ENCODE measurements at places on chromosomes 16 and 17.

- DNase-seq, result no peak
Measured at GRCh38 chr17:78501241-78502036, 75.8 kb downstream of the DNAH17 start.

GRCh38 chr16:85554889-85555718, 58.0 kb upstream of the GSE1 start:
- DNase-seq, result peak; percentile 76

DNA sequence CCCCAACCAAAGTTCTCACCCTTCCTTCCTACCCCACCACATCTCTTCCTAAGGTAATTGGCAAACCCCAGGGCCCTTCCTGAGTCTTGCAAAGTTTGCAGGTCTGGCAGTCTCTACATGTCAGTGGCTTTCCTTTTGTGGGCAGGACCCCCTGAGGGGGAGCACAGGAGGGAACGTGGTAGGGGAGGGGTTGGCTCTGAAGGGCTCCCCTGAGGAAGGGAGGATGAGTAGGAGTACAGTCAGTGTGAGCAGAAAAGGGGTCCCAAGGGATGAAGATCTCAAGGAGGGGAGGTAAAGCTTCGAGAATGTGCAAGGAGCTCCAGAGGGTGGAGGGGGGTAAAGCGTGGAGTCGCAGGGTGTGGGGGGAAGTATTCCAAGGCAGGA, 206.9 kb downstream of the RAB11FIP4 start:
- no peak for DNase-seq

GRCh38 chr17:17175917-17176316, 30.2 kb downstream of the PLD6 start:
- DNase-seq, result peak; percentile 27

GRCh38 chr17:32208436-32208835, 57.2 kb upstream of the RHBDL3 start:
- no peak for DNase-seq

GRCh38 chr16:58236231-58236690, 38.4 kb upstream of the CSNK2A2 start:
- DNase-seq, result peak; percentile 69

GRCh38 chr17:51442088-51442865, 181.9 kb downstream of the UTP18 start:
- DNase-seq, result no peak

DNA sequence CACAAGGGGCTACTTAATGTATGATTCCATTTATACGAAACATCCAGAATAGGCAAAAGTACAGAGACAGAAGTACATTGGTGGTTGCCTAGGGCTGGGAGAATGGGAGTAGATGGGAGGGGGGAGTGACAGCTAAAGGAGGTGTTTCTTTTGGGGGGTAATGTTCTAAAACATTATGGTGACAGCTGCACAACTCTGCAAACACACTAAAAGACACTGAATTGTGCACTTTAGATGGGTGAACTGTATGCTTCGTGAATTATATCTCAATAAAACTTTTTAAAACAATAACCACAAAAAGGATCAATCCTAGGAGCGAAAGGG, 661 bp downstream of the LYRM9 start:
- no peak for DNase-seq

GRCh38 chr17:80498920-80499410, 22.6 kb upstream of the NPTX1 start:
- DNase-seq, result no peak

- DNase-seq, result no peak
Measured at GRCh38 chr17:46873941-46874645, 22.7 kb downstream of the WNT9B start.

DNA sequence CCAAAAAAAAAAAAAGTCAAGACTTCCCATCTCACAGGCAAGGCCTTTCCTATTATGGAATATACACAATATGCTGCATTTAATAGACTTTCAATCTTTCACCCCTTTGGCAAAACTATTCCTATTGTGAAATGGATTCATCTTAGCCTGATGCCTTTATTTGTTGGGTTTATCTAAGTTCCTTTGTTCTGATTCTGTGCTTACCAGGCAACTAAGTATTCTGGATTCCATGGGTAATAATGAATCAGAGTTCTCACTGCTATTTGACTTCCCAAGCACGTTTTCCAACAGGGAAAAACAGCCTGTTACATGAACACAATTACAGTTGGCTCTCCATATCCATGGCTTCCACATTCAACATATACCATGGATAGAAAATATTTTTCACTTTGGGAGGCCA, 135.5 kb downstream of the MYO1D start:
- DNase-seq, result no peak

DNA sequence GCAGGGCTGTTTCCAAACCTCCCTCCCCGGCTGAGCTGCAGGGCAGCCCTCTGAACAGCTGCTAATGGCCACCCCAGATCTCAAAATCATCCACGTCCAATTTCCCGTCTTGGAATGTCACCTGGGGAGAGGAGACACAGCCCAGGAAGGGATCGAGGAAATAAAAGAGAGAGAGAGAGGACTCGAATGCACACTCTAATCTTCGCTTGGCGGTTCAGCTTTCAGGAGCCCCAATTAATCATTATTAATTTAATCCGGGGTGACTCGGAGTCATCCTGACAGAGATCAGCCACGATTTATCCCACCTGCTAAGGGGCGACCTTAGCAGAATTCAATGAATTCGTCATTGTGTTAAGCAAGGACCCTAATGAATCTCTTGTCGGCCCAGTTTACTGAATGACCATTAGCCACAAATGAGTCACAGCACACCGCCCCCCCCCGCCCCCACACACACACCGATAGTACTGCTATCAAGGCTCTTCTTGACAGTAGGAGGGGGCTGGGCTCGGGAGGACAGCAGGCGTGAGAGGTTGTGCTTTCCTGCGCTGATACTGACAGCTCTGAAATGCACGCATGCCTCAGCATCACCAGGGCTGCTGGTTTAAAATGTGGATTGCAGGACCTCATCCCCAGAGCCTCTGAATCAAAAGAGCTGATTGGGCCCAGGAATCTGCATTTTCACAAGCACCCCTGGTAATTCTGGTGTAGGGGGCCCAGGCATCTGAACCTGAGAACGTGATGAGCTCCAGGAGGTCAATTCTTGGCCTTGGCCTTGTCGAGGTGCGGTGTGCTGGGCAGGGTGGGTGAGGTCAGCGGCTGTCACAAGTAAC, 190.0 kb upstream of the CIBAR2 start:
- DNase-seq, result no peak

- no peak for DNase-seq
Measured at GRCh38 chr16:54429029-54429428, 142.4 kb upstream of the IRX3 start.

DNA sequence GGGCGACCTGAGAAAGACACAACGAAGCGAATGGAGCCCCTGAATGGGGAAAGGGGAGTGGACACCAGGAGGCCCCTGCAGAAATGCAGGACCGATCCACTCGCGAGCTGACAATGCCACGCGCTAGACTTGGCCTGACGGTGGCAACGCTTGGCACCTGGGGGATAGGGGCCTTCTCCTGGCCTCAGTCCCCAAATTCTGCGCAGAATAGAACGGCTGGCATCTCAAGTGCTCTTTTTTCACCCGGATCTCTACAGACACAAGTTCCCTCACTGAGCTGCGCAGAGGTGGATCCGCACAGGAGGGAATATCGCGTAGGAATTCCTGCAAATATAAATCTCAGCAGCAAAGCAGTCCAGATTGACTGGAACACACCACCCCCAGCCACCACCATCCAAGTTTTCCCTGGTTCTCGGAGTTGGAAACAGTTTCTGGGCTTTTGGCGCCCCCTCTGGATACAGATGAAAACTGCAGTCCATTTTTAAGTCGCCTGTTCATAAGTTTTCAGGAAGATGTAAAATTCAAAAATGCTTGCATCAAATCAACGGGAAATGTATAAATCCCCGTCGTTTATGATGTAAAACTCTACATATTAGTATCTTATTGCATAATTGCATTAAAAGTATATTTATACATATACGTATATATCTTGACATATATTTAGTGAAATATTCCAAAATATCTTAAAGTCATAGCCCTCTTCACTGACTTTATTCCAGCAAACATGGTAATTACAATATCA, 2.3 kb upstream of the SOX9 start:
- peak; percentile 26 for DNase-seq

GRCh38 chr17:61701334-61701733, 110.3 kb upstream of the NACA2 start:
- no peak for DNase-seq

GRCh38 chr16:28084209-28084608, 20.7 kb upstream of the GSG1L start:
- DNase-seq, result no peak

DNA sequence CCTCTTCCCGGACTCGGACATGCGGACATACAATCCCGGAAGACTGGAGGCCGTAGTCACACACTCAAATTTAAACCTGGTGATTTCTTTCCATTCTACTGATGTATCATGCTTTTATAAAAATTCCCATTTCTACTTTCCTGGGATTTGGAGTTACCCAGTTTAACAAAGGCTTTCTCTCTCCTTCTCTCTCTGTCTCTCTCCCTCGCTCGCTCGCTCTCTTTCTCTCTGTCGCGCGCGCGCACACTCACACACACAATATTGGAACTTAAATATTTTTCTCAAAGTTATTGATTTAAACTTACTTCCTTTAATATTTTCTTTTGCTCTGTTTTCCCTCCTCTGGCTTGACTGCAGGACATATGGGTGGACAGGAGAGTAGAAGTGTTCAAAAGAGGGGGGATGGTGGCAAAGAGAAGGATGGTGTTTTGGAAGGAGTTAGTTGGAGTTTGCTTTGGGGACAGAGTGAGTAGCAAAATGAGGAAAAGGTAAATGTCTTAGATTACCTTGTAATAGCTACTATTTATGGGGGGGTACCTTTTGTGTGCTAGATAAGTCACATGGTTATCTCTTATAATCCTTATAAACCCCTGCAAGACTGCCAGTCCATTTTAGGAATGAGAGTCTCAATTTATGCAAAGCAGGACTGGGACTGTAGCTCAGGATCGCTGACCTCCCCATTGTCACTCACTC, 878 bp upstream of the TRIM25 start:
- no peak for DNase-seq

DNA sequence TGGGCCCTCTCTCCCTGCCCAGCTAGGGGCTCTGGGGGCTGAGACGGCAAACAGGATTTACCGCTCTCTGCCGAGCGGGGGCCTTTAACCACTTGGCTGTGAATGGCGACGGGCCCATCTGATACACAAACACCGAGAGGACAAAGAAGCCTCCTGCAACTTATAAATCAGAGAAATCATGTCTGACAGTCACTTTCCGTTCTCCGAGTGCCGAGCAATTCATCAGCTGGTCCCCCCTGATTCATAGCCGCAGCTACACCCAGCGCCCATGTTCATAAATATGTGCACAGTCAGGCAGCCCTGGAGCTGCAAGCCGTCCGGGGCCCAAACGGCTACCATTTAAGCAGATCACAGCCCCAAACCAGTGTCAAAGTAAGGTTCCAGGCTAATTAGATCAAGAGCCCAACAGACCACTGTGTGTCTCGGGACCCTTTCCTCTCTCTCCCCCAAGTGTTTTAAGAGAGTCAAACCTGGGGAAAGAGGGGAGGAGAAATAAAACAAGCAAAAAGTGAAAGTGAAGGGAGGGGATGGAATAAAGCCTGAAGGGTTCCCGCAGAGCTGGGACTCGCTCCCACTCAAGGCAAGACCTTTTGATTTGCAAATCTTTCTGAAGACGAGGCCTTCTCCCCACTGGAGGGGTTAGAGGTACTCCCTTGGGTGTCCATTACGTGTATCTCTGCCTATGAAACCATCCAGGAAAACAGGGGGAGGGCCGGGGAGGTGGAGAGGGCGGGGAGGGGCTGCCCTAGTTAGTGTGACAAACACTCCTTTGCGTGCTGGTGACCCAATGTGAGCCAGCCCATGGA, 154.7 kb downstream of the C16orf78 start:
- no peak for DNase-seq

- DNase-seq, result peak; percentile 49
Measured at GRCh38 chr16:84013787-84014569, 28.6 kb downstream of the SLC38A8 start.

- no peak for DNase-seq
Measured at GRCh38 chr16:87338155-87338765, 21.1 kb upstream of the C16orf95 start.

GRCh38 chr17:42405963-42406495, 17.0 kb downstream of the CAVIN1 start:
- peak; percentile 86 for DNase-seq

- no peak for DNase-seq
Measured at GRCh38 chr16:59658572-59658971, 924.5 kb upstream of the GOT2 start.

DNA sequence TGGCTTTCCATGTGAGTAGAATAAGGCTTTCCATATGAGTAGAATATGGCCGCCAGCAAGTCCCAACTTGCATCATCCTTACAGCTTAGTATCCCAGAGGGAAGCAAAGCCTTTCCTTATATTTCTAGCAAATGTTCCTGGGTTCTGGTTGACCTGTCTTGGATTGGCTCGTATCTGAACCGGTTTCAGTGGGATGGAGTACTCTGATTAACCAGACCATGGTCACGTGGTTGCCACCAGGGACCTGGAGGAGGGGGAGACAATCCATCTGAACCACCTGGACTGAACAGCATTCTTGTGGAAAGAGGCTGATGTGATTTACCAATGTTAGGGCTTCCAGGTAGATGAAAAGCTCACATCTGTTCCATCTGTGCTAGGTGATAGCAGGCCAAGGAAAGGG, 89.0 kb downstream of the SHISA6 start:
- no peak for DNase-seq
